ENCODE measurements at places on chromosomes 16 and 17.
A peak's percentile ranks its signal among the peaks of the same experiment; 100 is the strongest.

- no peak for DNase-seq
Measured at GRCh38 chr17:78923660-78924453, 1.3 kb downstream of the TIMP2 start.

GRCh38 chr16:87000001-87000400 is 317.2 kb downstream of the C16orf95 start:
- DNase-seq: no peak

DNA sequence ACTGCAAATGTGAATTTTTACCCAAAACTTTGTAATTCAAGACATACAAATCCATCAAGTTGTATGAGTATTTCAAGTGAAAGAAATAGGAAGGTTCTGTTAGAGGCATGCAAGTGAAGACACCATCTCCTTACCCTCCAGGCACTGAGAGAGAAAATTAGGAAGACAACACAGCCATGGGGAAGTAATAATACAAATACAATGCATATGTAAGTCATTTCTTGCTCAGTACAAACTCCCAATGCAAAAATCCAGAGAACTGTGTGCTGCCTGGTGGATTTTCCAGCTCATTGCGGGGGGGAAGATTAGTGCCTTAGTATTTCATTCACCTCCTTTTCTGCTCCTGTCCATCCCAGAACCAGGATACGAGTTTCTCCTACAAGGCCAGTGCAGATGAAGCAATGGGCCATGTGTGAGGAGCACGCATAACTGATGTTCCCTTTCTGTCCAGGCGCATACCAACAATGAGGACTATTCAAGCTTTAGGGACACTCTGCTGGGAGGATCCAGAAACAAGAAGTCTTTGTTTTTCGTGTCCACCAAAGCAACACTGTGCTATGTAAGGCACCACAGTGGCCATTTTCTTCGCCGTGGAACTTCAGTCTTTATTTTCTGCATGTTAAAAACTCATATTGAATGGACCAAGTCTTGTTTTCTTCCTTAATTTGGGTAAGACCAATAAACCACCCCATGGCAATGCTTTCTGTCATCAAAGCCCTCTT is 143.7 kb upstream of the RCVRN start:
- DNase-seq: no peak

DNA sequence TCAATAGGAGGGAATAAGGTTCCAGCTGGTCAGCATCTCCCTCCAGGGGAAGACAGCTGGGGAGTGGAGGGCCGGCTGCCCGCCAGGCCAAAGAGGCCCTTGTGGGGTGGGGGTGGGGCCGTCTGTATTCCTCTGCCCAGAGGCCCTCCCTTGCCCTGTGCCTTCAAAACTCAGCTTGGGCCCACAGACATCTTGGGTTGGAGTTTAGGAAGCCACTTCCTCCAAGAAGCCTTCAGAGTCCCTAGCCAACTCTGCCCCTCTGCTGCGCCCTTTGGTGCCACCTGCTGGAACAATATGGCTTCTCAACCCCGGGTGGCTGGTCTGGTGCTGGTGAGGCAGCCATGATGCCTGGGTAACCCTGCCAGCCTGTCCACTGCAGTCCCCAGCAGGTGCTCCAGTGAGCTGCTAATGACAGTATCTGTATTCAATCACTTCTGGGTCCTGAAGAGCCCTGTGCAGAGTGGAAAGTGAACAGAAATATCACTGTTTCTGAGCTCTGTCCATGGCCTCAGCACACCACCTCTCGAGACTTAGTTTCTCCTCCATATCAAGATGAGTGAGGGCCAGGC is 16.7 kb downstream of the HSD11B2 start:
- DNase-seq: peak; percentile 48

- DNase-seq: no peak
Measured at GRCh38 chr17:20128036-20128667, 119.0 kb downstream of the SPECC1 start.
